ENCODE measurements at places on chromosomes 16 and 17.

DNA sequence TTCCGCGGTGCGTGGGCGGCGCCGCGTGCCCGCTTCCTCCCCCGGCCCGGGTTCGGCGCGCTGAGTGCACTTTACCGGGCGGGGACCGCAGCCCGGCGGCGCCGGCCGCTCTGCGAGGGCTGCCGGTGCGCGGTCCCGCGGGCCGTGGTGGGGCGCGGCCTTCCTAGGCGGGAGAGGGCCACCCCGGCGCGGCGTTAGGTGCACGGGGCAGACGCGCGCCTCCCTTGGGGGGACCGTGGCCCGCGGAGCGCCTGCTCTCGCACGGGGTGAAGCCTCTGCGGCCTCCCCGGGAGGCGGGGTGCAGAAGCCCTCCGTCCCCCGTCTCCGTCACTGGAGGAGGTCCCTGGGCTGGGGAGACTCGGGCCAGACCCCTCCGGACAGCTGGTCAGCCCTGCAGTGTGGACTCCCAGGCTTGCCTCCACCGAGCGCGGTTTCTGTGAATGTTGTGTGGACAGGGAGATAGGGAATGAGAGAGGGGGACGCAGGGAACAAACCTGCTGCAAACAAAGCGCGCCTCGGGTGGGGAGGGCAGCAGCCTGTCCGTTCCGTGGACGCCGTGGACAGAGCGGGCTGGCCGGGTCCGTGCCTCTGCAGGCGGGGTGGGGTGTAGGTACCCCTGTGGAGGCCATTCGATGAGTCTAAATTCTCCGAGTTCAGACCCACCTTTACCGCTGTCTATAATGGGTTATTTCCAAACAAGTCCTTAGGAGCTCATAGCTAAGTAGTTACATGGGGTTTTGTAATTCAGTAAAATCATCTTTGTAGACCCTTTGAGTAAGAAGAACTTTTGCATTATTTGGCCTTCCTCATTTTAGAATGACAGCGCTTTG, 721 bp downstream of the TBCD start:
- no peak for DNase-seq

- no peak for DNase-seq
Observed at GRCh38 chr17:16287563-16288027, 65.7 kb downstream of the CENPV start.

DNA sequence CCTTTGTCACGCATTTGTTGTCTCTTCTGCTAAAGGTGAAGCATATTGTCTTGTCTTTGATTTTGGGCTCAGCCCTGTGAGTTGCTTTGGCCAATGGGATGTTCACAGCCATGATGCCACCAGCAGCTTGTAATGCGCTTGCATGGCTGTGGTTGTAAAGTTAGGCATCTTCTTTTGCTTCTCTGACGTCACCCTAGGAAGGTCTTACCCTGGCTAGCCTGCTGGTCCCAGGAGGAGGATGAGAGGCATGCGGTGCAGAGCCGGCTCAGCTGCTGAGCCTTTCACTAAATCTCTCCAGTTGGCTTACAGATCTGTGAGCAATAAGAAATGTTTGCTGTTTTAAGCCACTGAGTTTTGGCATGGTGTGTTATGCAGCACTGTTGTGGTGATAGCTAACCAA, 40.8 kb downstream of the IRX6 start:
- DNase-seq: no peak

GRCh38 chr17:83198366-83199341, 119.2 kb downstream of the METRNL start:
- no peak for DNase-seq

DNA sequence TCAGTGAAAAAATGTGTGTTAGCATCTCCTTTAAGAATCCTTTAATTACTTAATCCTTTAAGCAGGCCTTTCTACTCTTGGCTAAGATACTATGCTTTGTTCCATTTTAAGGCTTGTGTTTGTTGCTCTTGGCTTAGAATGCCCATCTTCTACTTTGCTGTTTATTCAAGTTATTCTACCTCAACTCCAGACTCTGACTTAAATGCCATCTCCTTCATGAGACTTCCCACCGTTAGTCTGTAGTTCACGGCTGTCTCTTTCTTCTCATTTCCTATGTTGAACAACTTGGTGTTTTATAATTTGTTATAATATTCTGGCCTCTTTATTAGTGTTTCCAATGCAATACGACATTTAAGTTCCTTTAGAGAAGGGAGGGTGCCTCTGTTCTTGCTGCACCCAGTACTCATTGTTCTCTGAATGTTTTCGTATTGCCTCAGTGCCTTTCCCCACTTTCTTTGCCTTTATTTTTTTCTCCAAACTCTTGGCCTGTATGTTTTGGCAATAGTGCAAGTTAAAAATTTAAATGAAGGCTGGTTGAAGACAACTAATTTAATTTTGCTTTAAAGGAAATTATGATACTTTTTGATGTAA, 6.1 kb upstream of the KRT10 start:
- no peak for DNase-seq

DNA sequence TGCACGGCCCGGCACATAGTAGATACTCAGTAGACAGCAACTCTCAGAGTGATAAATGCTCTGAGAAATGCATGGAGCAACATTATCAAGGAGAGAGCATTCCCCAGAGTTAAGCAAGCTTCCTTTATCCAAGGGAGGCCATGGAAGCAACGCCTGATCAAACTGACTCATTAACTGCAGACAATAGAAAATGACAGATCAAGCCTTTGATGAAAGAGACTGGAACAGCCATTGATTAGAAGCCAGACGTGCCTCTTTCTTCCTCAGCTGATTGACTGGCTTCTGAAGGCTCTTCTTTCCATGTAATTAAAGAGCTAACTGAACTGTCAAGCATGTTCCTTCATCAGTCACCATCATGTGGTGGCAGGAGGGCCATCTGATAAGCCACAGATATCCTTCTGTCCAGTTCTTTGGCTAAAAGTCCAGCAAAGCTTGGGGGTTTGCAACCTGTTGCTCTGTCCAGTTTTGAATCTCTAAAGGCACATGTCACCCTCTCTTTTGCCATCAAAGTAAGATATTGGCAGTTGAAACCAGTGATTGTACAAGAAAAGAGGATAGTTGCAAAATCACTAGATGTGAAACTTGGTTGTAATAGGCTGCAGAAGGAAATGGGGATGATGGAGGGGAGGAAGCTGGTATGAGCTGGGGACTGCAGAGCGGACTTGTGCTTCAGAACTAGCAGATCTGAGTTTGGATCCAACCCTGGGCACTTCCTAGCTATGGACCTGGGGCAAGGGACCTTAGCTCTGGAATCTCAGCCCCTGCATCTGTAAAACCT, 188.0 kb downstream of the HAPSTR1 start:
- no peak for DNase-seq

DNA sequence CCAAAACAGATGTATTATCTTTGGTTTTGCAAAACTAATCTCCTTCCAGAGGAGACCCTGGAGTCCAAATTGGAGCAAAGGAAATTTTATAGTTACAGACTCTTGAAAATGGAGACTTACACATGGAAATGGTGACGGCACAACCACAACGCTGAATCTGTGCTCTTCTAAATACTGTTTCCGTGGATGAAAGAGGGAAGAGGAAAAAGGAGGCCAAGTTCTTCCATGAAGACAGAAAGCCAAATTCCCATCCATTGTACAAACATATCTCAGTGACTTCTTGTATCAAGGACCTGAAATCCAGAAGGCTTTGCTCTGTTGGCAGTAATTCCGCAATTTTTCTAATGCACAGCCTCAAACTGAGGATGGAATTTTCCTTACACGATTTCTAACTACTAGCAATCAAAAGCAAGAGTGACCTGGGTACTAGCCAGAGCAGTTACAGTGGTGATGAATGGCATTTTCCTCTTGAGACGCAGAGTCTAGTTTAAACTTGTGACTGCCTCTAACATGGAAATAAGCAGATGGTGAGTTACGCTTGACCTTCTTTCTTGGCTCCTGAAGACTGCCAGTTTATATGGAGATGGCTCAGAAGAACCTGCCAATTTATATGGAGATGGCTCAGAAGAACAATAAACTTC, 38.5 kb downstream of the VPS53 start:
- DNase-seq: no peak

GRCh38 chr17:82804442-82805191, 35.2 kb downstream of the ZNF750 start:
- no peak for DNase-seq

DNA sequence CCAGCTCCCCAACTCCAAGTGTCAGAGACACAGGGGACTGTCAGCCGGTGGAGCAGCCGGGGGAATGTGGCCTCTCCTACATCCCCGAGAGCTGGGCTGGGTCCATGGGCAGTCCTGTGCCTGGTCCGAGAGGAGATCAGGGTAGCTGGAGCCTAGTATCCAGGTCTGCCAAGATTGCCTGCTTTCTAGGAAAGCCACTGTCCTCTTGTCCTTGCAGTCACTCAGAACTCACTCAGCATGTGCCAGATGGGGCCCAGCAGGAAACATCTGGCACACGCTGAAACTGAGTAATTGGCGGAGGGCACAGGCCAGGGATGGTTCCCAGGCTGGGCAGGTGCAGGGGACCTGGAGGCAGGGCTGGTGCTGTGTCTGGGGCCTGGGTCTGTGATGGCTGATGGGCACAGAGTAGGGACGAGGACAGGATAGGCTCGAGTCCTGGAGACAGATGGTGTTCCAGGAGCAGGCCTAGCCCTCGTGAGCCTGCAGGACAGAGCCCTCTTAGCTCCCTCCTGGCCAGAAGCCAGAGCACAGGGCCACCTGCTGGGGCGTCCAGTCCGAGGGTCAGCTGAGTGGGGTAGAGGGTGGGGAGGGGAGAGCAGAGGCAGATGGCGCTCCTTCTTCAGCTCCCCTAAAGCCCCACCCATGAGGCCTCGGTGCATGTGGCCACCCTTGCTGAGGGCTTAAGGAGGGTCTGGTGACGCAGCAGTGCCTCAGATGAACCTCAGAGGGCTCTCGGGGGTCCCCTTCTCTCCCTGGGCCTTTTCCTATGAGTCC, 31.1 kb downstream of the ADCY7 start:
- no peak for DNase-seq

DNA sequence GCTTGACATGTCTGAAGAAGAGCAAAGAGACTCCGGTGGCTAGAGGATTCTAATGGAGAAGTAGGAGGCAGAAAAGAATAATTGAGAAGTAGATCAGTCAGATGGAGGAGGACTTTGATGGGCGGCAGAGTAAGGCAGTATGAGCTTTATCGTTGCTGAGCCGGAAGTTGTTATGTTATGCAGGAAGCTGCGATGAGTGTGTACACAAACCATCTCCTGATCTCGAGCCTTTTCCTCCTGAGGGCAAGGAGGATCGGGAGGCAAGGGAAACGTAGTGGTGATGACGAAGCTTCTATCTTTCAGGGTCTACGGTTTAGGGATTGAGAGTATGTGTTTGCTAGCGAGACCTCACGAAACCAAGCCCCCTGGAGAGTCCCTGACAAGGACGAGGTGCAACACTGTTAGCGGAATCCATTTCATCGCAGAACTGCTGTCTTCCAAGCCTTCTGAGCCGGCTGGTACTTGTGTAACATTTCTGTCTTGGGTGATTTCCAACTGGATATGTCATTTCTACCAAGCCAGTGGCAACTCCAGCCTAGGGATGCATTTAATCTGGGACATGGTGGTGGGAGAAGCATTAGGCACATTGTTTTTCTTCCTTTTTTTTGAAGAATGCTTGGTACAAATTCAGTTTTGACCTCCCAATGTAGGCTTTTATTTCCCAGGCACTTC, 45.5 kb downstream of the RBFOX1 start:
- DNase-seq: no peak

DNA sequence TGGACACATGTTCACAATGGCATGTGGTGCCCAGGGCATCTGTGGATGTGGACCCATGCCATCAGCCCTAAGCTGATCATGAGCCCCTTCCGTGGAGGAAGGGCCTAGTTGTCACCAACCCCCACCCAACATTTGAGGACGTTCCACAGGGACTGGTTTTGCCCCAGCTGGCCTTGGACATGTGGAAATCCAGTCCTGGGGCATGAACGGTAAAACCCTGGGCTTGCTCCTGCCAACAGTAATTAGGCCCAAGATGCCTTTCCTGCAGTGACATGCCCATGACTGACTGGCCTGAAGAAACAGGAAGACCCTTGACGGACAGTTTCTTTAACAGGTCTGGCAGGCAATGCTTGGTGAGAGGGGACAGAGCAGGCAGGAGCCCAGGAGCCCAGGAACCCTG, 7.7 kb downstream of the TNS4 start:
- DNase-seq: no peak

- no peak for DNase-seq
Observed at GRCh38 chr16:13883276-13883675, 36.7 kb upstream of the ERCC4 start.

- DNase-seq: no peak
Observed at GRCh38 chr16:27169511-27170071, 33.7 kb upstream of the KDM8 start.

- DNase-seq: no peak
Observed at GRCh38 chr17:41507315-41507880, 2.0 kb upstream of the KRT13 start.

DNA sequence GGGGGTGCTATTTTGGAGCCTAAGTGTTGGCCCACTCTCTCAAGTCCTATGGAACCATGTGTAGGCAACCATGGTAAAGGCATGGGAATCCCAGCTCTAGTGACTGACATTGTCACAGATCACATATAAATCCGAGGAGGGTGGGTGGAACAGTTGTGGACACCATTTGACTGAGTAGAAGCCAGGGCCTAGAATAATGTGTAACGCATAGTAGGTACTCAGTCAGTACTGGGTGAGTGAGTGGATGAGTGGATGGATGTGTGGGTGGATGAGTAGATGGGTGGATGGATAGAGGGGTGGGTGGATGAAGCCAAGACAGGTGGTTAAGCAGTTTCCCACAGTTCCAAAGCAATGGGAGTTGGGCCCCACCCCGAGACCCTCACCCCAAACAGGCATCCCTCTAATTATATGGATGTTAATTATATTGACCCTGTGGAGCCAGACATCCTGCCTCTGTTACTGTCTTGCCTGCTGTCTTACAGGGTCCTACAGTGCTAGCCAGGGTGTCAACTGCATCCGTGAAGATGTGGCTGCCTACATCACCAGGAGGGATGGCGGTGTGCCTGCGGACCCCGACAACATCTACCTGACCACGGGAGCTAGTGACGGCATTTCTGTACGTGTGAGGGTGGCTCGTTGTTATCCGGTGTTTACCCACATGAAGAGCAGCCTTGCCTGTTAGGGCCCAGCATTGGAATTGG, 22.3 kb downstream of the GPT2 start:
- DNase-seq: no peak

- DNase-seq: no peak
Observed at GRCh38 chr16:78392585-78393195, 293.2 kb downstream of the WWOX start.

DNA sequence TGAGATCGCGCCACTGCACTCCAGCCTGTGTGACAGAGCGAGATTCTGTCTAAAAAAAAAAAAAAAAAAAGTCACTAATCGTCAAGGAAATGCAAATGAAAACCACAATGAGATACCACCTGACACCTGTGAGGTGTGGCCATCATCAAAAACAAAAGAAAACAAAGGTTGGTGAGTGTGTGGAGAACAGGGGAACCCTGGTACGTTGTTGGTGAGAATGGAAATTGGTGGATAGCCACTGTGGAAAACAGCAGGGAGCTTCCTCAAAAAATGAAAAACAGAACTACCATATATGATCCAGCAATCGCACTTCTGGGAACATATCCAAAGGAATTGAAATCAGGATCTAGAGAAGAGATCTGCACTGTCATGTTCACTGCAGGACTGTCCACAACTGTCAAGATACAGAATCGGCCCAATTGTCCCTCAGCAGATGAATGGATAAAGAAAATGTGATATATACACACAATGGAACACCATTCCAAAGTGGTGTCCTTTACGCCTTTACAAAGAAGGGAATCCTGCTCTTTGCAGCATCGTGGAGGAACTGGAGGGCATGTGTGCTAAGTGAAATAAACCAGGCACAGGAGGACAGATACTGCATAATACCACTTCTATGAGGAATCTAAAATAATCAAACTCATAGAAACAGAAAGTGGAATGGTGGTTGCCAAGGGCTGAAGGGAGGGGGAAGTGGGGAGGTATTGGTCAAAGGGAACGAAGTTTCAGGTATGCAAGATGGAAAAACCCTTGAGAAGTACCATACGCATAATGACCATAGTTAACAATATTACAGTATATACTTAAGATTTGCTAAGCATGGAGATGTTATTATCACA, 63.5 kb upstream of the PLCG2 start:
- no peak for DNase-seq

All from esophagus squamous epithelium (tissue), 5 donors.